Renal pelvis (tissue), 12 donors: ENCODE measurements at places on chromosomes 3 and 15.

DNA sequence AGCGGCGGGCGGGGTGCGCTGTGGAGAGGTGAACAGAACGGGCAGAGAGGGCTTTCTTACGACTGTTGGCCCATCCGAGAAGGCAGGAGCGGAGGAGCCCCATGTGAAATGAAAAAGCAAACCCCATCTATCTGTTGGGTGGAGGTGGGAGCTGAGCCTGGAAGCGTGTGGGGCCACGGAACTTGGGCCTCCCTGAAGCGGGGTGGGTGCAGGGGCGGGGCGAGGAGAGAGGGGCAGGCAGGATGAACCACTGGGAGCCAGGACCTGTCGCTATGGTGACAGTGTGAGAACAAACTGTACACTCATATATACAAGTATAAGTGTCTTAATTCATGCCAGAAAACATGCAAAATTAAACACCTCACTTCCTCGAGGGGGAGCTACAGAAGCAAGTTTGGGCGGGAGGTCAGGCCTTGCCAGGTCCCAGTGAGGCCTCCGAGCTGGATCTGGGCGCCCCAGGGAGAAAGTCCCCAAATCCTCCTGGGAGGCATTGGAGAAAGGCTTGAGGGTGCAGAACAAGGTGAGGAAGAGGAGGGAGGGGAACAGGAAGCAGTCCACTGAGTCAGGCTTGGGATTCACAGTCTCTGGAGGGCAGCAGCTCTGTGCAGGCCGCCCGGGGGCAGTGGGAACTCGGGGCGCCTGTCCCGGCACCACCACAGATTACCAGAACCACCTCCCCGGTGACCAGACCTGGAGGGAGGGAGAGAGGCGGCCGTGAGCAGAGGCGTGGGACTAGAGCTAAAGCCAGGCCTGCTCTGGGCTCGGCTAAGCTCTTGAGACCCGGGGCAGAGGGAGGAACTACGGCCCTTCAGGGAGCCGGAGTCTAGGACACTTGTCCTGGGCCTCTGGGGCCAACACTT lies 34.8 kb downstream of the RBPMS2 start:
- no peak for DNase-seq

- no peak for DNase-seq
These were observed 88.8 kb upstream of the C3orf80 start for GRCh38 chr3:160136421-160136820.

GRCh38 chr3:59364496-59364895 lies 314.7 kb upstream of the CFAP20DC start:
- DNase-seq, result no peak

GRCh38 chr3:190180268-190180667 lies 59.6 kb upstream of the P3H2 start:
- no peak for DNase-seq

- no peak for DNase-seq
These were observed 619.2 kb downstream of the NAALADL2 start for GRCh38 chr3:175478301-175478700.

DNA sequence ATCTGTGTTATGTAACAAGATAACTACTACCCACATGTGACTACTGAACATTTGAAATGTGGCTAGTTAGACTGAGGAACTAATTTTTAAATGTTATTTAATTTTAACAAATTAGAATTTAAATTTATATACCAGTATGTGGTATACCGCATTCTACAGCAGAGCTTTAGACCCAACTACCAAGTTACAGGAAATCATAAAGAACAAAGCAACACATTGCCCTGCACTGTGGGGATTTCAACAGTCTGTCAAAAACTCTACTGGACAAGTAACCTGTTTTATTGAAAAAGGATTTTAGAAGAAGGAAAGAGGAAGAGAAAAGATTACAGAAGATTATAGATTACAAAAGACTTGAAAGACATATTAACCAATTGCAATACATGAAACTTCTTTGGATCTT lies 64.9 kb downstream of the DPH6 start:
- DNase-seq, result no peak

DNA sequence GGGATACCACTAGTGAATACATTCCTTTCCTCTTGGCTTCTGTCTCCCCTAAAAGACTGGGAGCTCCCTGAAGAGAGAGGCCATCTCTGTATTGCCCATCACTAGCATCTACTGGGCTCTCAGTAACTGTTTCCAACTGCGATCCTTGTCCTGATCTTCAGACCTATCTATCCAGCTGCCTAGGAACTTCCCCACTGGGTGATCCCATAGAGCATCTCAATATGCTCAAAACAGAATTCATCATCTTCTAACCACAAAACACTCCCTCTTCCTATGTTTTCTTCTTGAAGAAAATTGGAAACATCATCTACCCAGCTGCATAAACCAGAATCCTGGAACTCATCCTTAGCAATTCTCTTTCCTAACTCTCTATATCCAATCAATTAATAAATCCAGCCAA lies 54.6 kb downstream of the PLD1 start:
- no peak for DNase-seq

GRCh38 chr3:39794880-39795279 lies 14.5 kb upstream of the MYRIP start:
- no peak for DNase-seq

DNA sequence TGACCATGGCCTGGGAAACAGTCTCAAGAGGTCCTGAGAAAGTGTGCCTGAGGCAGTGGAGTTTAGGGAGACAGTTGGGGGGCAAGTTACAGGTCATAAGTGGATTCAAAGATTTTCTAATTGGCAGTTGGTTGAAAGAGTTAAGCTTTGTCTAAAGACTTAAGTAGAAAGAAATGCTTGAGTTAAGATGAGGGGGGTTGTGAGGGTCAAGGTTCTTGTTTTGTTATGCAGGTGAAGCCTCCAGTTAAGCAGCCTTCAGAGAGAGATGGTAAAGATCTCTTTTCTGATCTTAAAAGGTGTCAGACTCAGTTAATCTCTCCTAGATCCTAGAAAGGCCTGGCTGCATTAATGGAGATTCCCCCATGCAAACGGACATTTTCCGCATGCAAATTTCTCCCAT lies 356.3 kb upstream of the C2CD4B start:
- DNase-seq, result no peak

GRCh38 chr3:133890037-133890436 lies 5.6 kb downstream of the RAB6B start:
- no peak for DNase-seq

DNA sequence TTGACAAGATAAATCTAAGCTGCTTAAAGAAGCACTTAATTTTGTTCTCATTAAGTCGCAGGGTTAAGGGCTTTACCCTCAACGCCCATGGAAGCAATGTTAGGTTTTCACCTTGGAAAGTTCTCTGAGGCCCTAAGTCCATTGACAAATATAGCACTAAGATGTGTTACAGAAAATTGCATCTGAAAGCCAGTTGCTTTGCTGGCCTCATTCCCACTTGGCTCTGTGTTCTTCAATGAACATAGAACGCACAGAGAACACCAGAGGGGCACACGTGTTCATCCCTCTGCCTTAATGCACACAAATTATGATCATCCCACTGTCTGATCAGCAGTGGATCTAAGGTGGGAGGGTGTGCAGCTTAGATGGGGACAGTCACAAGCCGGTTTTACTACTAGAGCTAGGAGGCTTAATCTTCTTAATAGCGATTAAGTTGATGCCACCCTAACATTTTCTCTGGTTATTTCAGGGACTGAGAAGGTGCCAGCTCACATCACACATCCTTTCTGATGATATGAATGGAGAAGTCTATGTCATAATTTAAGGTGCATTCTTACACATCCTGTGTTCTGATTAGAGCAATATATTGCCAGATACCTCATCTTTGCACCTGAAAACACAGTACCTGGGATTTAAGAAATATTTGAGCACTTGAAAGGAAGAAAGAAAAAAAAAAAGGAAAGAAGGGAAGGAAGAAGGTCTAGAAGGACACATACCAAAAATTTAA lies 224.4 kb upstream of the ICE2 start:
- DNase-seq, result no peak

GRCh38 chr3:14475621-14476020 lies 64.5 kb downstream of the GRIP2 start:
- DNase-seq, result no peak

- no peak for DNase-seq
These were observed 273.2 kb downstream of the MECOM start for GRCh38 chr3:169390271-169390670.

- no peak for DNase-seq
These were observed 19.1 kb upstream of the FSTL1 start for GRCh38 chr3:120469882-120470301.

DNA sequence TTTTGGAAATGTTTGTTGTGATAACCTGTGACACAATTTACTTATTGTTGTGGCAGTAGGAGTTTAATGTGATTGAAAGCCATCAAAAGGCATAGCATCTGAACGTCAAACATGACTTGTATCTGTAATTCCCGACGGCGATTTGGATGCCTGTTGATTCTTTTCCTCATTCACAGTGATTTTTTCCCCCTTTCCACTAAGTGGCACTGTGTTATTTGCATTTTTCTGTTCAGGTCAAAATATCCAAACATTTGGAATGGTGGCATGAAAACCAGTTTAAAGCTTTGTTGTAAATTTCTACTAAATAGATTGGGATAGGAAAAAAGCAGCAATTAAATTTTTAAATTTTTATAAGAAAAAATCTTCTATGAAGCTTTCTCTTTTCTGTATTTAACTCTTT lies 259.9 kb upstream of the KCNH8 start:
- no peak for DNase-seq

- DNase-seq, result peak; percentile 11
These were observed 13.7 kb downstream of the CELF6 start for GRCh38 chr15:72306211-72306785.

- DNase-seq, result no peak
These were observed 378.2 kb upstream of the ALCAM start for GRCh38 chr3:104988496-104988895.

DNA sequence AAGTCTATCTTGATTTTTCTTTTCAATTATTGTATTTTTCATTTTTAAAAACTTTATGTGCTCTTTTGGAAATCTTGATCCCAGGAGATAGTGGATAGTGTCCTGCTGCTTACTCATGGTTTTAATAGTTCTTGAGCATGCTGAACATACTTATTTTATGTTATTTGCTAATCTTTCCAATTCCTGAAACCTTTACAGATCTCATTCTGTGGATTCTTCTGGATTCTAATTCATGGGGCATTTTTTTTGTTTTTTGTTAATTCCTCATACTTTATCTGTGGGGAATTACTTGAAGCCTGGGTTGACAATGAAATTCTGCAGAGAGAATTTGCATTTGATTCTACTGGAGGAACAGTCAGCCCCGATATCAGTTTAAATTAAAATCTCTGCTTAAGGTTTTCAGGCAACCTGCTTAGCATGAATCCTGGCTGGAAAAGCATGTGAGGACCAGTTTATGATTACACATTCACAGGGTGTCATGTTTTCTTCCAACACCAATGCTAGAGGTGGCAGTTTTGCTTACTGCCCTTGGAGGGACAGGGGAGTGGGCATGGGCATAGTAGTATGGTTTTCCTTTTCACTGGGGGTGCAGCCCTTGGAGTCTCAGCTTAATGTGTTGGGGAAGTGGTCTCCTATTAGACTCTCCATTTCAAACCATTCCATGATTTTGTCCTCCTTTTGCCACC lies 46.0 kb downstream of the MLH1 start:
- DNase-seq, result no peak

DNA sequence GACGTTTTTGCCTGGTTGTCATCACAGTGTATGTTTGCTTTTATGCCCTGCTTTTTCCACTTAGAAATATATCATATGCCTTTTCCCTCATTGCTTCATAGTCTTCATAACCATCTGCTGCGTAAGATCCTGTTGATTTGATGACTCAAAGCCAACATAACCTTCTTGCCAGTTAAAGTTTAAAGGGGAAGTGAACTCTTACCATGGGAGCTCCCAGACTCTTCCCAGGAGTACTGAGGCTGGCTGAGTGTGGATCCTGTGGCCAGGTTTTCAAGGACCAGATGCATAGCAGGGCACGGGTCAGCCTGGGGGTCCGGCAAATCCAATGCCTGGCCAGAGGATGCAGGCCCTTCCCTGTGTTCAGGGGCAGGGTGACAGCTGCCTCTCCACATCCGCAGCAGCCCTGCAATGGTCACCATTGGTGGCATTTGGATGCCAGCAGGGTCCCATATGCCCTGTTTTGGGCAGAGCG lies 42.0 kb upstream of the SACM1L start:
- DNase-seq, result no peak

DNA sequence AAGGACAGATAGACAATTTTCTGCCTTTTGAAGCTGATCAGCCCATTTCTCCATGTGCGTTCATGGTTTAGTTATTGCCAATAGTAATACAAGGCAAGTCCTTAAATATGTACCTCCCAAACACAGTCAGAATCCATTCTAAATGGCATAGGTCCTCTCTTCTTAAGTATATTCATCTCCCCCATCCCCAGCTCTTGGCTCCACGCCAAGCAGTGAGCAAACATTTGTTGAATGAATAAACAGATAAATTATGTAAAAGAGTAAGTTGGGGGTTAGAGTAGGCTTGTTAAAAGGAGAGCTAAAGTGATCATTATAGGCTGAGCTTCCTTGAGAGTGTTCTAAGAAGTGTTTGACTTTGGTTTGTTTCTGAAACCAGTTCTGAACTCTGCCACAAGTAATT lies 241.3 kb downstream of the ITPR1 start:
- DNase-seq, result no peak

DNA sequence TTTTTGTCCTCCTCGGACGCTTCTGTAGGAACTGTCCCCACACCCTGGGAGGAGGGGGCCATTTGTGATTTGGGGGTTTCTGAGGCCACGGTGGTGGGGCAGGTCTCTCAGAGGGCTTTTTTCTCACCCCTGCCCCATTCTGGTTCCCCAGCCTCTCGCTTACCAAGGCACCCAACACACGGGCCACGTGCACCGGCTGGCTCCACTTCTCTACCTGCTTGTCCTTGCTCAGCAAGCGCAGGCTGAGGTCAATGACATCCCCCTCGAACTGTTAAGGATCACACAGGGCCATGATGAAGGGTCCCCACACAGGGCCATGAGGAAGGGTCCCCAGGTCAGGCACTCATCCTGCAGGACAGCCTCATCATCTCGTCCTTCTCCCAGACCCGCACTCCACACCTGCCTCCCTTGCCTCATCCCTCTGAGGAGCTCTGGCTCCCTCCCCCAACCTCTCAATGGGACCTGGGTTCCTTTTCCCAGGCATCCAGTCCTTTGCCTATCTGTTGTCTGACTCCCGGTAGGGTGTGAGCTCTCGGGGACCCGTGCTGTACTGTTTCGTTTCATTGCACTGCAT lies 10.6 kb downstream of the EPB42 start:
- no peak for DNase-seq

DNA sequence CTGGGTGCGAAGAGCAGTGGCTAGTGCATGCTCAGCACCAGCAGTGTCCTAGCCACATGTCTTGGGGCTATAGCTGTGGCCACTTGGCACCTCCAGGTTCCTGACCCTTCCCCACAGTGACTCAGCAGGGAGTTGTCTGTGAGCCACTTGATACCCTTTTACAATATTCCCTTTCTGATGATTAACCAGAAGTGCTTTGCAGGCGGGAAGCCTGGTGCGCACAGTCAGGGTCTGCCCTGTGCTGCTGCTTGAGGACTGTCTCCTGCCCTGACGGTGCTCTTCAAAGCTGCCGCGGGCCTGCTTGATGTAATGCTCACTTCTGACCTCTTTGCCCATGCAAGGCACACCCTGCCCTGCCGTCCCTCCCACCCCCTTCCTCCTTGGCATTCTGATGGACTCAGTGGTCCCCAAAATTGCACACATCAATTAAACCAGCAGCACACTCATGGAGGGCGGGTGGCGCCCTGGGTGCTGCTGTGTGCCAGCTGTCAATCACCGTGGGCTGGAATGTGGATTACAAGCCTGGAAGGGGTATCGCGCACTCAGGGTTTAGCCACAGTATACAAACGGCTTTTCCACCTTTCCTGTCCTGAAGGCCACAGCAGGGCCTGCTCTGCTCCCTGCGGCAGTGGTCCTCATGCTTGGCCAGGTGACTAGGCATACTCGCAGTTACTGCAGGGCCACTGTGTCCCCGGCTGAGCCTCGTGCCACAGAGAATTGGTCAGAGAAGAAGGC lies 40.9 kb upstream of the PCSK6 start:
- DNase-seq, result no peak
